ENCODE measurements at places on chromosomes 6 and 20.

DNA sequence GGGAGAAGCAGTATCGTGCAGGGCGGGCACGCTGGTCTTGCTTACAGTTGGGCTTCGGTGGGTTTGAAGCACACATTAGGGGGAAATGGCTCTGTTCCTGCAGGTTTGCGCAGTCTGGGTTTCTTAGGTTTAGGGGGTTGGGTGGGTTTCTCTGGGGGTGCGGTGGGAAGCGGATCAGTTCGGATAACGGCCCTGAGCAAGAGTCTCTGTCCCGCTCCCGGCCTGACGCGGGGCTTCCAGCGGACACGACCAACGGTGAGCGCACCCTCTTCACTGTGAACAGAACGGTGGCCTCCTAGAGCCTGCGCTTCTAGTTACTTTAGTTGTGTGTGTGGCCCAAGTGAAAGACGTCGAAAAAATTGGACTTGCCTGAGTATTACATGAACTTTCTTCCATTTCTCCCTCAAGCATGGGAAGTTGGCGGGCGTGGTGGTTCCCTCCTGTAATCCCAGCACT, 635 bp upstream of the ELOVL2 start:
- H3K27ac ChIP-seq = no peak overlapping the region
- no peaks in the 10 kb centered on the region for H3K36me3 ChIP-seq
- DNase-seq = no peak
- peaks cover 52% of the 10 kb centered on the region for H3K27me3 ChIP-seq

GRCh38 chr6:157047951-157048350, 270.8 kb downstream of the ARID1B start:
- H3K27ac ChIP-seq = no peak overlapping the region
- peaks cover 7% of the 10 kb centered on the region for H3K4me1 ChIP-seq

DNA sequence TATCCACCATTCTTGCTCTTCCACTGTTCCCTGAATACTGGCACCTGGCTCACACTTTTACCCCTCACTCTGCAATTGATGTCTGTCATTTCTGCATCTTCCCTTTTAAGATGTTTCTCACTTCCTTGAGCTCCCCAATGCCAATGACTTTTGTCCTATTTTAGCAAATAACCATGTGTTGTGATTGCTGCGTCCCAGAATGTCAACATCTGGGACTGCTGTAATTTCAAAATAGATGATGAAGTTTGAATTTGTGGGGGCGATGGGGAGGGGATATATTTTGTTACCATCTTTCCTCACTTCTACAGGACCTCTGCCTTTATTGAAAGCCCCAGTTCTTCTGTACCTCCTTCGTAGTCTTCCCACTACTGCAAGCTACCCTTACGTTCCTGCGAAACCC, 40.0 kb upstream of the ADGRF5 start:
- peaks cover 3% of the 10 kb centered on the region for H3K27me3 ChIP-seq
- no peak for DNase-seq
- H3K4me1 ChIP-seq = no peaks in the 10 kb centered on the region
- no peaks in the 10 kb centered on the region for H3K36me3 ChIP-seq
- no peak overlapping the region for H3K27ac ChIP-seq
- H3K4me3 ChIP-seq = no peak overlapping the region

DNA sequence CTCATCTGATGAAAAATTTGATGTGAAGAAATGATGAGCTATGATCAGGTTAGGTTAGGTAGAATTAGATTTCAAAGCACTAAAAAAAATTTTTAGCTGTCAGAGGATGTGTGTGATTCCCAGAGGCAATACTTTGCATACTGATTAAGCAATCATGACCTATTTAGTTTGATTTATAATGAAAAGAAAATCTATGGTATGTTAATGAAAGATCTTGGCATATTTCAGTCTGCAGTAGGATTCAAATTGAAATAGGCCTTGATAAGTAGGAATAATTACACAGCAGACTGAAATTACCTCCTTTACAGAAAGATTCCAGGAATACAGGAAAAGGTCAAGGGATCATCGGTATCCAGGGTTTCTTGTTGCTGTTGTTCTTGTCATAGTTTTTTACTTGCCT, 69.3 kb downstream of the HDDC2 start:
- no peaks in the 10 kb centered on the region for H3K36me3 ChIP-seq
- no peak overlapping the region for H3K27ac ChIP-seq
- H3K4me3 ChIP-seq = no peak overlapping the region
- no peaks in the 10 kb centered on the region for H3K4me1 ChIP-seq
- no peak for DNase-seq
- no peaks in the 10 kb centered on the region for H3K27me3 ChIP-seq

- peaks cover 18% of the 10 kb centered on the region for H3K36me3 ChIP-seq
- no peak overlapping the region for H3K27ac ChIP-seq
- no peaks in the 10 kb centered on the region for H3K27me3 ChIP-seq
- DNase-seq = no peak
Observed at GRCh38 chr6:1757131-1757530, 147.4 kb downstream of the FOXC1 start.

DNA sequence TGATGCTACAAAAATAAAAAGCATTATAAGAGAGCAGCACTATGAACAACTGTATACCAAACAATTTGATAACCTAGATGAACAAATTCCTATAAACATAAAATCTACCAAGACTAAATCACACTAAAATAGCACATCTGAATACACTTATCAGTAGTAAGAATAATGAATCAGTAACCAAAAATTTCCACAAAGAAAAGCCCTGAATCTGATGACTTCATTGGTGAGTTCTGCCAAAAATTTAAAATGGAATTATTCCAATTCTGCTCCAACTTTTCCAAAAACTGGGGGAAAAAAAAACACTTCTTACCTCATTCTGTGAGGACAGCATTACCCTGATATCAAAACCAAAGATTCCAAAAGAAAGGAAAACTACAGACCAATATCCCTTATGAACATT, 206.2 kb downstream of the WDR27 start:
- H3K27me3 ChIP-seq = no peaks in the 10 kb centered on the region
- H3K36me3 ChIP-seq = peaks cover 2% of the 10 kb centered on the region
- DNase-seq = no peak
- H3K4me1 ChIP-seq = no peaks in the 10 kb centered on the region
- no peak overlapping the region for H3K27ac ChIP-seq
- no peak overlapping the region for H3K4me3 ChIP-seq

DNA sequence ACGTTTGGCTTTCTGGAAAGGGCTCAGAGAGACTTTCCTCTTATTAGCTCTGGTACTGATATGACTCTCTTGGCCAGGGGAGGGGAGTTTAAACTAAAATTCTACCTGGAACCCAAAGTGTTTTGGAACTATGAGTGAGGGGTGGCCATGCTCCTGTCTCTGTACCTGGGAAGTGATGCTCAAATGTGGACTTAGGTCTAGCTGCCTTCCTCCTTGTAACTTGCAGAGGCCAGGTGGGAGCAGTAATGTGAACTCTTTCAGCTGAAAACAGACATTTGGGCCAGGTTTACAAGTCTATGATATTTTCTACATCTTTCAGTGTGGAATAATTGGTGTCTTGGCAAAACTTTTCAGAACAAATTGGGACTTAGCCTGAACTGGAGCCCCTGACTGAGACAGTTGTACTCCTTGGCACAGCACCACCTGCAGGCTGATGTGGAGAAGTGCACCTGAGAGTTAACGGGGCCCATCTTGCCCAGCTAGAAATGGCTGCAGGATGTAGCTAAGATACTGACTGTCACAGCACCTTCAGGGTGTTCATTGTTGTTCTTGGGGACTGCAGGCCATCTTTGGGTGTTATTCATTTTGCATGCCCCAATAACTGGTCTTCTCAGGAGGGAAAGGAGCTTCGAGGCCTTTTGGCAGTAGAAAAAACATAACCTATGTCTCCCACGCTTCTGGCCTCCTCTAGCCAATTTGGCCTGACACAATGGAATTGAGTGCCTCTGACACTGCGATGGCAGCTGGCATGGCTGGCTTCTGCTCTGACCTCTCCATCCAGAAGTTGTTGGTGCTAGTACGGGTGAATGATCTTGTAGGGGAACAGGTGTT, 37.1 kb downstream of the CD109 start:
- no peak overlapping the region for H3K27ac ChIP-seq
- no peaks in the 10 kb centered on the region for H3K27me3 ChIP-seq
- H3K4me3 ChIP-seq = no peak overlapping the region
- peak; percentile 81 for DNase-seq

DNA sequence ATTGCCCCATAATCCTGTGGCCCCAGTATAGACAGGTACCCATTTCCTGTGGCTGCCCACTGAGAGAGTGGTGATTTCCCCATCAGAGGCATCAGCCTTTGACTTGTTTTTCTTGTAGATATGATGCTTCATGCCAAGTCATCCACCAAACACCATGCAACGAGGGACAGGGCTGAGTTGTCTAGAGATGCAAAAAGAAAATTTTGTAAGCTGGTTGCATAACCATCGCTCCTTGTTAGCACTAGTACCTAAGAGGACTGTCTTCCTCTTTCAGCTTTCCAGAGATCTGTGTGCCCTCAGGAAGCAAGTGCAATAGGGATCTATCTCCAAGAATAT, 166.8 kb downstream of the BCAS1 start:
- no peaks in the 10 kb centered on the region for H3K36me3 ChIP-seq
- peak; percentile 55 for DNase-seq
- H3K4me3 ChIP-seq = no peak overlapping the region
- peaks cover 47% of the 10 kb centered on the region for H3K4me1 ChIP-seq
- H3K27ac ChIP-seq = no peak overlapping the region
- no peaks in the 10 kb centered on the region for H3K27me3 ChIP-seq

- H3K27ac ChIP-seq = peak overlapping the region; percentile 51
- H3K27me3 ChIP-seq = peaks cover 24% of the 10 kb centered on the region
- no peak overlapping the region for H3K4me3 ChIP-seq
- H3K36me3 ChIP-seq = no peaks in the 10 kb centered on the region
- peak; percentile 61 for DNase-seq
Observed at GRCh38 chr6:4637691-4638433, 138.3 kb upstream of the CDYL start.

DNA sequence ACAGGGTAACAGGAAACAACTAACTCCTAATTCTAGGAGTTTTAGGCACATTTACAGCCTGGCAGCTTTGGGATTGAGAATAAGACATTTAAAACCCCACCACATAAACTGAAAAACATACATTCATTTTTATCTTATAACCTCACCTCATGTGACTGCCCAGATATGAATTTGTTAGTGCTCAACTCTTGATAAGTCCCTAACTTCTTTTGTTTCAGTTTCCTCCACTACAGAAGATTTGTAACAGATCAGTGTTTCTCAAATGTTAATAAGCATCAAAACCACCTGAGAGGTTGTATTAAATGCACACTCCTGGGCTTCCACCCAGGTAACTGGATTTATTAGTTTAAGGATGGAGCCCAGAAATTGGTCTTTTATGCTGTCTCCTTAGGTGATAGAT, 190.1 kb upstream of the ARID1B start:
- no peak for DNase-seq
- H3K36me3 ChIP-seq = no peaks in the 10 kb centered on the region
- no peaks in the 10 kb centered on the region for H3K4me1 ChIP-seq
- no peak overlapping the region for H3K4me3 ChIP-seq

DNA sequence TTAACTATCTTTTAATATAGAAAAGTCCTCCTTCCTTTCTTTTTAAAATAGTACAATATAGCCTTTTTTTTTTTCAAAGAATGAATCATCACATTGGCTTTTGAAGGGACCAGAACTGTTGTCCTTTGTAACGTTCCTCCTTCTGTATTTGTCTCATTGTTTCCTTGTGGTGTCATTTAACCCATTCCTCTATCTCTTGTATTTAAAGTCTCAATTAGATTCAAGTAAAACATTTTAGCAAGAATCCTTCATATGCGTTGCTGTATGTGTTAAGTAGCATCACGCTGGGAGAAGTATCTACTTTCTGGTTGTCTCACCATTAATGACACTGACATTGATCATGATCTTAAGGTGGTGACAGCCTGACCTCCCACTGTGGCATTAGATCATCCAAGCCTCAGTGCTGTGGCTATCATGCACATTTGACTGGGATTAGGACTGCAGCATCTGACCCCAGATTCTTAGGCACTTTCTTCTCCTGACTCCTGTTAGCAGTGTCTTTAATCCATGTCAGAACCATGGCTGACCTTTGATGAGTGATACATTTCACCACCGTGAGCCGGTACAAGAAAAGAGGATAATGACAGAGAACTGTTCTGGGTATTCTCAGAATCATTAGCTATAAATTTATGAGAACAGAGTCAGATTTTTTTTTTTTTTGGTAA, 67.5 kb upstream of the TFB1M start:
- H3K36me3 ChIP-seq = no peaks in the 10 kb centered on the region
- H3K4me1 ChIP-seq = peaks cover 4% of the 10 kb centered on the region
- H3K27ac ChIP-seq = no peak overlapping the region
- no peak overlapping the region for H3K4me3 ChIP-seq

GRCh38 chr20:58054780-58055373, 173.6 kb downstream of the ANKRD60 start:
- H3K4me1 ChIP-seq = no peaks in the 10 kb centered on the region
- DNase-seq = no peak
- peaks cover 3% of the 10 kb centered on the region for H3K36me3 ChIP-seq
- peaks cover 36% of the 10 kb centered on the region for H3K27me3 ChIP-seq
- H3K4me3 ChIP-seq = no peak overlapping the region
- H3K27ac ChIP-seq = no peak overlapping the region

GRCh38 chr20:53834062-53834442, 236.3 kb downstream of the BCAS1 start:
- no peaks in the 10 kb centered on the region for H3K27me3 ChIP-seq
- H3K4me3 ChIP-seq = no peak overlapping the region
- peaks cover 46% of the 10 kb centered on the region for H3K4me1 ChIP-seq
- no peak overlapping the region for H3K27ac ChIP-seq

DNA sequence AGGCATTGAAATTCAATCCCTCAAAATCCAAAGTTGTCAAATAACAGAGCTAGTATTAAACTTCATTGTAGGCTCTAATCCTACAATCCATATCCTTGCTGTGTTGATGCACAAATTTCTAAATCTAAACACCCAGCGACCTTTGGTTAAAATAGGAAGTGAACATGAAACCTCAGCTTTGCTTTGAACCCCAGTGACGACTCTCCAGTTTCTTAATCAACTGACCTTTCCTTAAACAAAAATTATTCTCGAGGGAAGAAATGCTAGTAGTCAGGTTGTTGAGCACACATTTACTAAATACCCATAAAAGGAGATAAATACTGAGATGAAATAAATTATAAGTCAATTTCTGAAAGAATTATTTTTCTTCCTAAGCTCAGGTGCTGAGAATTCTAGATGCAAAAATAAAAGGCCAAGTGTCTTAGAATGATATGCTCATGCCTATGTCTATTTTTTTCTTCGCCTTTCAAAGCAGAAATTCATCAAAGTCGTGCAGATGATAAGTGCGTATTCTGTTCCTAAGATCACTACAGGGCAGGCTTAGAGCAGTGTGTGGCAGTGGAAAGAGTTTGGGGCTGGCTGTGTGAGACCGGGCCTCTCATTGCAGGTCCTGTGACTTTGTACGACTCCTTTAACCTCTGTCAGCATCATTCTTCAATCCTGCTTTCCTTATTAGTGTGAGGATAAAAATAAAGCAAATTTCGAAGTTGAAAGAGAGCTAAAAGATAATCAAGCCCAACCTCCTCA, 208.7 kb downstream of the PRL start:
- DNase-seq = no peak
- no peaks in the 10 kb centered on the region for H3K36me3 ChIP-seq
- no peak overlapping the region for H3K4me3 ChIP-seq
- H3K27ac ChIP-seq = no peak overlapping the region
- H3K27me3 ChIP-seq = no peaks in the 10 kb centered on the region
- H3K4me1 ChIP-seq = no peaks in the 10 kb centered on the region

DNA sequence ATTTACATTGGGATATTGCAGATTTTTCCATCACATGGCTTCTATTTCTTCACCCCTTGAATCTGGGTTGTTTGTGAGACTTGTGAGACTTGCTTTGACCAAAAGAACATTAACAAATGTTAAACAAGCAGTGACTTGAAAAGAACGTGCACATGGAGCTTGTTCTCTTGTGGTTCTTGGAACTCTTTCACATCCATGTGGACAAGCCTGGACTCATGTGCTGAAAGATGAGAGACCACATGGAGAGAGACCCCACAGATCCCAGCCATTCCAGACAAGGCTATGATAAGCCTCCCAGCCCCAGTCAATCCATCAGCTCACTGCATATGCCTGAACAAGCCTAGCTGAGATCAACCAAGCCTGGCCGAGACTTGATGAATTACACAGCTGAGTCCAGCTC, 1365.7 kb upstream of the GJE1 start:
- no peak overlapping the region for H3K27ac ChIP-seq
- DNase-seq = no peak
- H3K36me3 ChIP-seq = peaks cover 1% of the 10 kb centered on the region
